ENCODE measurements at places on chromosomes 7 and 10. TPM values are rescaled to one million over a fixed set of nuclear protein-coding genes. Genes with fewer than 3 reads are reported as not detected.

- no peak for DNase-seq
Observed at GRCh38 chr10:79012567-79012966, 56.2 kb upstream of the ZMIZ1 start.

- no peak for DNase-seq
Observed at GRCh38 chr7:147646568-147646967, 944.0 kb upstream of the C7orf33 start.

DNA sequence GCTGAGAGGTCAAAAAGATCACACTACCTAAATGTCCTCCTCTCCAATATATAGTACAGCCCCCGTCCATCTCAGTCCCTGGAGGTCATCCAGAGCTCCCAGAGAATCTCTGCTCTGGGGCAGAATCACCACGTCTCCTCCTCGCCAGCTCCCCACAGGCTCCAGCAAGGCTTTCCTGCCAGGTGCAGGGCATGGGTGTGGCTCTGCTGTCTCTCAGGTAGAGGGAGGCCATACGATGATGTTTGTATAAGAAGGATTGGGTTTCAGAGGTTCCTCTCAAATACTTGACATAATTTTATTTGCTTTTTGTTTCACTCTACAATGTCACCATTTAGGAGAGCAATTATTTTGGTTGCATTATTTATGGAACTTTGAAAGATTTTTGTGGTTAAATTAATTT is 98.3 kb upstream of the PRSS58 start:
- DNase-seq, result no peak

DNA sequence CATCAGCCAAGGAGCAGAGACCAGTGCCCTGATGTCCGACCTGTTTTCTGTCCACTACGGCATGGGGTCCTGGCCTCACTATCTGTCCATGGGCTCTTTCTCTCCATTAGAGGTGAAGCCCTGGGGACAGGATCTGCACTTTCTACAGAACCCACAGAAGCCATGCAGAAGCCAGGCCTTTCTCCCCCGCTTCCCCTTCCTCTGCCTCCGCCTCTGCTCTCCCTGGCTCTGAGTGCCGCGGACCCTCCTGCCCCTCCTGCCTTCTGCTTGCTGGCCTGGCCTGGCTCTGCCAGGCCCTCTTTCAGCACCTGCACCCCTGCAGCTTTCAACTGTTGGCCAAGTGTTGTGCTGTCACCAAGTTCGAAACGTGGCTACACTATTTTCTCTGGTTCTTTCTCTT is 439.8 kb upstream of the ZMIZ1 start:
- DNase-seq, result no peak

DNA sequence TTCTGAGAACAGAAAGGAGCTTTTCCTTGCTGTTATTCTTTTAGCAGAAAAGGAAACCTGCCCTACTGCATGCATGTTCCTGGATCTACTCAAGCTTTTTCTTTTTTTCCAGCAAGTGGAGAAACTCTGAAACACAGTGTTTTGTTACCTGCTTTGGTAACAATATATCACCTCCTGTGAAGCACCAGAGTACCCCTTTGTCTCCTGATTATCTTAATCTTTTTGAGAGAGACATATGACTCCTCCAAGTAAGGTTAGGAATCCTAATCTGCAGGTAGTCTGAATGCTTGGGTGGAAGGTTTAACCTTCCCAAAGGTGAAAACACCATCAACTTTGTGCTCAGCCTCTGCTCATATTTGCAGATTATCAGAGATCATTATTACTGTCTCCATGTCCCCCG is 93.1 kb downstream of the MAPK8 start:
- DNase-seq, result no peak

DNA sequence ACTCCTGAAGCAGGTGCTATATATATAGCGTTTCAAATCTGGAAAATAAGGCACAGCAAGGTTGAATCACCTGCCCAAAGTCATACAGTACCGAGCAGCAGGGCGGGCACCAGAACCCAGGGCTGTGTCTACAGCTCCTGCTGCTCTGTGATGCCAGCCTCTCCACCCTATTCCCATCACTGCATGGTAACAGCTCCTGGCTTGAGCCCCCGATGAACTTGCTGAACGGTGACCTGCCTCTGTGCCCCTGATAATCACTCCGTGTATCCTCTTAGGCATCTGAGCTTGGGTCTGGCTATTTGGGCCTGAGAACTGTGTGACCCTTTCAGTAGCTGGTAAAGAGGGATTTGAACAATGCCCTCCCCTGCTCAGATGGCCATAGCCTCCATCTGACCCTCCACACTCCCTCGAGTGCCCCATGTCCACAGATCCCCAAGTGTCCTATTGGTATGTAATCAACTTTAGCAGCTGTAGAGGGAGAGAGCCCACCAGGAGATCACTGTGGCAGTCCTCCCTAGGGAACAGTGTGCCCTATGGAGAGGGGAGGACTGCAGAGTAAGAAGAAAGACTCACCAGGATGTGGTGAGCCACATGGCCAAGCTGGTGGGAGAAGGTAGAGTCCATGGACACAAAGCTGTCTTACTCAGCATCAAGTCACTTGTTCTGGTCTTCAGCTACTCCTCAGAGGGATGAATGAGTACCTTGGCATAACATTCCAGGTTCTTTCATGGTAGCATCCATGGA is 1.1 kb upstream of the ARHGAP22 start:
- DNase-seq, result no peak

GRCh38 chr7:128020159-128020558 is 11.1 kb downstream of the LRRC4 start:
- no peak for DNase-seq

GRCh38 chr10:54148508-54148907 is 652.5 kb downstream of the PCDH15 start:
- no peak for DNase-seq

GRCh38 chr7:80722616-80723195 is 84.3 kb downstream of the CD36 start:
- no peak for DNase-seq

DNA sequence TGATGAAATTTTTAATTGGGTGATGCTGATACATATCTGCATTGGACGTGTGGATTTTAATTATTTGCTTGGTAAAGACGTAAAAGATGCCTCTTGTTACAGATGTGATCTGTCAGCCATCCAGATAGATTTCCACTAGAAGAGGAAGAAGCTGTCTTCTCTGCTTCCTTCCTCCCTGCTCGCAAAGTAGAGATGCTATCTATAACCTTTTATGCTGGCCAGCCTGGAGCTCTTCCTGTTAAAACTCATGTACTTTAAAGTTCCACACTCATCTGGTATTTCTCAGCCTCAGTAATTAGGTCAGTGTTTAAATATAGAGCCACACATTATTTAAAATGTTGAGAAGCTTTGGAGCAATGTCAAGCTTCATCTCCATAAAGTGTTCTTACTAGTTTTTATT is 51.2 kb upstream of the TMEM229A start:
- DNase-seq, result no peak

DNA sequence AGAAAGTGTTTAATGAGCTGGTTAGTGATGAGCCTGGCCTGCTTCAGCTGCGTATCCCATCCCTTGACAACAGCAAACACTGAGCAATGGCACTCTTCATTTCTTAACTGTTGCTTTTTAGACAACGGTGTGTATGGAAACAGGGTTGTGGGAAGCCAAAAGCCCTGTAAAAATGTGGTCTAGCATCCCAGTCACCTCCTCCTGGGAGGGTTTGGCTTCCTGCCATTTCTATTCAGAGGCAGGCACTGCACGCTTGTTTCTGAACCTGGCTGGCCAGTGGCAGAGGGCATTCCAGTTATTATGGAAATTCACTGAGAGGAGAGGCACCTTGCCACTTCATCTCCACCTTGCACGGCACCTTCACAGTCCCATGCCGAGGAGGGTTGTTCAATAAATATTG is 123.0 kb upstream of the ADARB2 start:
- no peak for DNase-seq

DNA sequence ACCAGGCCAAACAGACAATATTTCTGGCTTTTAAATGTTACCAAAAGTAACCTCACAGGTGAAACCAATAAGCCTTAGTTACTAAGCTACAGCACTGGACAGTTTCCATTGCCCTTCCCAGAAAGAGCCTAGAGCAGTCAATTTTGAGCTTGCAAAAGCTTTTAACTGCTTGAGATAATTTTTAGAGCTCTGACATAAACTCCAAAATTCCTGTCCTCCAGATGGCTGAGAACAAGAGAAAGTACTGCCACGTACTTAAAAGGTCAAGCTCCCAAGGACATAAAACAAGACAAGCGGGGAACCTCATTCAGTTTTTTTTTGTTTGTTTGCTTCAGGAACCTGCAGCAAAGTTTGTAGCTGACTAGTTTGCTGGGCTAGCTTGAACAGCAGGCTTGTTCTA is 54.1 kb downstream of the BBS9 start:
- no peak for DNase-seq

DNA sequence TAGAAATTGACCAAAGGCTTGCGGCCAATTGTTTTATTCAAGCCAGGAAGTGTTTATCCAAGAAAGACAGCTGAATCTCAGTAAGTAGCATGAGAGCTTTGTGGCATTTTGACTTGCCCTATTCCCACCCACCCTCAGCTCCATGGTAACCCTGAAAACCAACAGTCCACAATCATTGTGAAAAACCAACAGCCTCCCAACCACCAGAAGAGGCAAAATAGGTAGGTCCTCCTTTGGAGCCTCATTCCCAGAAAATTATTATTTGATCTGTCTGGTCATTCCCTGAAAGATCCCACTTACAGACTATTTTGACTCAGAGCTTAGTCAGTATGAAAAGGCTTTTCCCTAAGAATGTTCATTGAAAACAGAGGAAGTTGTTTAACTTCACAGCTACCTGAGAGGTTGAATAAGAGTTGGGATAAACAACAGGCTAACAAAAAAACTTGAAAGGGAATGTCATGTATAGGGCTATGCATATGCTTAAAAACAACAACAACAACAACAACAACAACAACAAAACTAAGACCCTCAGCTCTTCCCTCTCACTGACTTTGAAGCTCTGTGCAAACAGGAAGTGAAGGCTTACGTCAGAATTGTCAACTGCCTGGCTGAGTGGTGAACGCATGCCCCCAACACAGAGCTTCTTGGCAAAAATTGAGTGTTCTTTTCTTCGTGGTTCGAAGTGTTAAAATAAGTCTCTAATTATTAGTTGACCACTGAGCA is 11.2 kb downstream of the KPNA7 start:
- DNase-seq, result no peak

DNA sequence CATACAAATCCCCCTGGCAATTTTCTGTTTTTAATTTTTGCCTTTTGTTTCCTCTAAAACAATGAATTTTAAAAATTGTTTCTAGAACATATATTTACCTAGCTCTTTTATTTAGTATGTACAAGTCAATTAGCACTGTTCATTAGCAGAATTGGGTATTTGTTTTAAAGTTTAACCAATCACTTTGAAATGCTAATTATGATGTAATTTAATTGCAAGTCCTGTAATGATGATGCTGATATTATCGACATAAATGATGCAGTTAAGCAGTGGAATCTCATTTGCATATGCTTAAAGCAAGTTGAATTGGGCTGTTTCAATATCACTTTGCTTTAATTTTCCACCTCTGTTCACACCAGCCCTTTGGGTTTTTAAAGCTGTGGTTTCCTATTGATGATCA is 2.7 kb downstream of the FOXP2 start:
- DNase-seq, result no peak

DNA sequence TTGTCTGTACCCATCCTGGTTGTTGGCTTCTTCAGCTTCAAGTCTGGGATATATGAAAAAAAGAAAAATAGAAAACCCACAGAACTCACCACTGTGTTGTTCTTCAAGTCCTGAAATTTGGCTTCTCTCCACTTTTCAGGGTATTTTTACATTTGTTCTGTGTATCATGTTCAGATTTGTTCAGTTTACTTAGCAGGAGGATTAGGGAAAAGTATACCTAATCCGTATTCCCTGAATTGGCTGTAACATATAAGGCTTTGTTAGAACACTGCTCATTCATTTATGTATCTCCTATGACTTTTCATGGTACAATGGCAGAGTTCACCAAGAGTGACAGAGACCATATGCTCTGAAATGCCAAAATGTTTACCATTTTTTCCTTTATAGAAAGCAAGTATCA is 146.9 kb downstream of the PTN start:
- DNase-seq, result no peak

The PDGFA gene
- 0.55 TPM for total RNA-seq

The RAB18 gene
- total RNA-seq, result 120 TPM

The MALRD1 gene
- total RNA-seq, result not detected

The TDRD1 gene
- not detected for total RNA-seq

The OAT gene
- total RNA-seq, result 54.9 TPM

The AGMO gene
- not detected for total RNA-seq

The ADAMTS14 gene
- total RNA-seq, result not detected

The COL26A1 gene
- total RNA-seq, result not detected
